ENCODE measurements at places on chromosomes 6 and 20. TPM values are rescaled to one million over a fixed set of nuclear protein-coding genes. Genes with fewer than 3 reads are reported as not detected.

PERP gene
- total RNA-seq, result 96.8 TPM

BPHL gene
- 16.3 TPM for total RNA-seq

ESF1 gene
- 24.6 TPM for total RNA-seq

MYLK4 gene
- total RNA-seq, result 0.14 TPM

PARD6B gene
- total RNA-seq, result 3.1 TPM

LTV1 gene
- 37.8 TPM for total RNA-seq

PRICKLE4 gene
- 0.85 TPM for total RNA-seq

SYTL3 gene
- total RNA-seq, result 1.1 TPM

NKAIN4 gene
- total RNA-seq, result 6.8 TPM

SLC22A16 gene
- not detected for total RNA-seq

MCCD1 gene
- total RNA-seq, result not detected

LY6G6F gene
- total RNA-seq, result not detected

SLC52A3 gene
- 0.67 TPM for total RNA-seq

SLC24A3 gene
- 0.04 TPM for total RNA-seq

RIMS4 gene
- 1.9 TPM for total RNA-seq

BPIFA2 gene
- not detected for total RNA-seq

LY6G5C gene
- 1.9 TPM for total RNA-seq

MEP1A gene
- not detected for total RNA-seq

ASIP gene
- not detected for total RNA-seq

LTB gene
- 0.50 TPM for total RNA-seq

CLIC5 gene
- total RNA-seq, result not detected

SLC17A2 gene
- not detected for total RNA-seq

XKR7 gene
- total RNA-seq, result 0.02 TPM

CASP8AP2 gene
- 8.0 TPM for total RNA-seq

GHRH gene
- total RNA-seq, result not detected

BANF2 gene
- total RNA-seq, result not detected

SIRPA gene
- total RNA-seq, result 35.8 TPM

BPIFB1 gene
- total RNA-seq, result 0.12 TPM

POU5F1 gene
- total RNA-seq, result 4.5 TPM

RFX6 gene
- total RNA-seq, result not detected

CAP2 gene
- 13.1 TPM for total RNA-seq

SRMS gene
- not detected for total RNA-seq

RCAN2 gene
- not detected for total RNA-seq

GABRR2 gene
- total RNA-seq, result 0.09 TPM

PFDN4 gene
- total RNA-seq, result 52.3 TPM

COX4I2 gene
- total RNA-seq, result not detected

Data from A549 treated with DMSO at 1 μM for 4 hours (cell line).